ENCODE measurements at places on chromosomes 12 and 14. TPM values are rescaled to one million over a fixed set of nuclear protein-coding genes. Genes with fewer than 3 reads are reported as not detected.

DNA sequence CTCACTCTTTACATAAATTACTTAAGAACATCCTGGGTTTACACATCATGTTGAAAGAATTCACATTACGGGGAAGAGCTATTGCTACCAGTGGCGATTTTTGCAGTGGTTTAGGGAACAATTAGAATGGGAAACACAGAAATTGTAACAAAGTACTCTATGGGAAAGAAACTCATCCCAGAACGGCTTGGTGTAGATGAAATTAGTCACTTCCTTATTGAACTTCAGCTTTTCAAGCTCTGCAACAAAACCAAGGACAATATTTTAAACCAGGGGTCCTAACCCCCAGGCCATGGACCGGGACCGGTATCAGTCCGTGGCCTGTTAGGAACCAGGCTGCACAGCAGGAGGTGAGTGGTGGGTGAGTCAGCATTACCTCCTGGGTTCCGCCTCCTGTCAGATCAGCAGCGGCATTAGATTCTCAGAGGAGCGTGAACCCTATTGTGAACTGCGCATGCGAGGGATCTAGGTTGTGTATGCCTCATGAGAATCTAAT lies 32.3 kb upstream of the FICD start:
- no peak for DNase-seq

Gene RNASE1
- total RNA-seq = 61.0 TPM

Gene C14orf132
- total RNA-seq = 16.3 TPM

Gene SFSWAP
- total RNA-seq = 25.1 TPM

- no peak for DNase-seq
These were observed 60.3 kb upstream of the VPS33A start for GRCh38 chr12:122326586-122326985.

Gene ITGA7
- 15.2 TPM for total RNA-seq

- no peak for DNase-seq
These were observed 197.8 kb downstream of the PPM1H start for GRCh38 chr12:62737188-62737587.
